ENCODE measurements at places on chromosomes 3 and 15. TPM values are rescaled to one million over a fixed set of nuclear protein-coding genes. Genes with fewer than 3 reads are reported as not detected.

DNA sequence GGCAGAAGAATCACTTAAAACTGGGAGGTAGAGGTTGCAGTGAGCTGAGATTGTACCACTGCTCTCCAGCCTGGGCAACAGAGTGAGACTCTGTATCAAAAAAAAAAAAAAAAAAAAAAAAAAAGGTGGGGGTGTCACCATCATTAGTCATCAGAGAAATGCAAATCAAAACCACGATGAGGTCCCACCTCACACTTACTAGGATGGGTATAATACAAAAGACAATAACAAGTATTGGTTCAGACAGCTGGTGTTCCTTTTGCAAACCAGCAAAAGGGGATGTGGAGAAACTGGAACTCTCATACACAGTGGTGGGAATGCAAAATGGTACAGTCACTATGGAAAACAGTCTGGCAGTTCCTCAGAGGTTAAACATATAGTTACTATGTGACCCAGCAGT is 78.7 kb upstream of the TSC22D2 start:
- DNase-seq: no peak

Gene SLC2A2
- polyA plus RNA-seq: not detected

DNA sequence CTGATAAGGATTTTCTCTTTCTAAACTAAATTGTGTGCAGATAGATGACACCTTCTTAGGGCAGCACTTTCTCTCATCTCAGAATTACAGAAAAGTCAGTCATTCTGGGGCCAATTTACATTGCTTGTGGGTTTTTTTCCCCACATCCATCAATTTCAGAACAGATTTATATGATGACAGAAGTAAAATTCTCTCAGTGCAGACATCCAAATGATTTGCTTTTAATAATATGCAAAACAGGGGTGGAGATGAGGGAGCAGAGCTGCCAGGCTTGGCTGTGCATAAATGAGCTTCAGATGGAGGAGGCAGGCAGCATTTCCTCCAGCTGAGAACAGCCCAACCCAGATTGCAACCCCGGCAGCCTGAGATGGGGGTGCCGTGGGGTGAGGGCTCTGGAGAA is 44.0 kb downstream of the EDEM1 start:
- DNase-seq: no peak

- DNase-seq: no peak
These were observed 108.1 kb upstream of the RNF7 start for GRCh38 chr3:141629976-141630375.

Gene KIF9
- 2.5 TPM for polyA plus RNA-seq

DNA sequence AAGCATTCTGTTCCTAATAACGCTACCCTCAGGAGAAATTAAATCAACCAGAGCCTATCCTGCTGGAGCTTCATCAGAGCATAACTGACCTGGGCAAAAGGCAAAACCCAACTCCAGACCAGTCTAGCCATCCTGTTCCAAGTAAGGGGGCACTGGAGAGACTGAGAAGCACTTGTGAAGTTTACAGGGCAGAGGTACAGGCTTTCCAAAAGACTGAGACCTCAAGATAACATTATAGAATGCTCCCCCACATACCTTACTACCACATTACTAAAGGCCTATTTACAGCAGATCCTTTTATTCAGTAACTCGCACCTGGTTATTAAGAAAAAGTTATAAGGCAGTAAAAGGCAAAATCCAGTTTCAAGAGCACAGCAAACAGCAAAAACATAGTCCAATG is 35.5 kb downstream of the RFX7 start:
- no peak for DNase-seq

DNA sequence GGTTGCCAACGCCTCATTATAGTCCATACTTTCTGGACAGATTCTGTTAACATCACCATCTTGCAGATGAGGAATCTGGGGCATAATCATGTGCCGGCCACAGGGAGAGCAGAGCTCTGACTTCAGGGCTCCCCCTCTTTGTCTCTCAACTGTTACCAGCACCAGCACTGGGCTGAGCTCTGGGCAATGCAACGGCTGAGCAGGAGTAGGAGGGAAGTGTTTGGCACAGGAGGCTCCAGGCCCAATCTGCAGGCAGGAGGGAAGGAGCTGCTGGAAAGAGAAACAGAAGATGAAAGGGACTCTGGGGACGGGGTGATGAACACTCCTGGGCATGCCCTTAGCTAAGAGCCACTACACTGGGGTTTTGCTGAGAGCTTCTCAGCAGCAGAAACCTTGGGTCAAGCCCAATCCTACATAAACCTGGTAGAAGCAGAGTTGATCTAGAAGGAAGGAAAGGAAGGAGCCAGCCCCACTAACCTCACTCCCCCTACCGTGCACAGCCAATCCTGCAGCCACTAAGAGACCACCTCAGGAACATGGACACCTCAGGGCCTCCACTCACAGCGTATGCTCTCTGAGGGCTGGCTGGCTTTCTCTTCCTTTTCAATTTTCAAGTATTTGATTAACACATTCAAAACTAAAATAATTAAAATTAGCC is 73.1 kb upstream of the SPATA12 start:
- no peak for DNase-seq

GRCh38 chr3:154977666-154978065 is 102.5 kb upstream of the MME start:
- no peak for DNase-seq

- no peak for DNase-seq
These were observed 119.8 kb downstream of the ADCY5 start for GRCh38 chr3:123328851-123329635.

GRCh38 chr15:98143116-98143515 is 182.6 kb downstream of the ARRDC4 start:
- DNase-seq: no peak

Gene SFMBT1
- 2.6 TPM for polyA plus RNA-seq

Gene MESP2
- 0.39 TPM for polyA plus RNA-seq

Gene APBA2
- polyA plus RNA-seq: 8.5 TPM

Gene OXTR
- polyA plus RNA-seq: 195 TPM

GRCh38 chr3:13715167-13715954 is 164.5 kb downstream of the WNT7A start:
- DNase-seq: no peak

Gene SLC35G2
- 5.5 TPM for polyA plus RNA-seq

DNA sequence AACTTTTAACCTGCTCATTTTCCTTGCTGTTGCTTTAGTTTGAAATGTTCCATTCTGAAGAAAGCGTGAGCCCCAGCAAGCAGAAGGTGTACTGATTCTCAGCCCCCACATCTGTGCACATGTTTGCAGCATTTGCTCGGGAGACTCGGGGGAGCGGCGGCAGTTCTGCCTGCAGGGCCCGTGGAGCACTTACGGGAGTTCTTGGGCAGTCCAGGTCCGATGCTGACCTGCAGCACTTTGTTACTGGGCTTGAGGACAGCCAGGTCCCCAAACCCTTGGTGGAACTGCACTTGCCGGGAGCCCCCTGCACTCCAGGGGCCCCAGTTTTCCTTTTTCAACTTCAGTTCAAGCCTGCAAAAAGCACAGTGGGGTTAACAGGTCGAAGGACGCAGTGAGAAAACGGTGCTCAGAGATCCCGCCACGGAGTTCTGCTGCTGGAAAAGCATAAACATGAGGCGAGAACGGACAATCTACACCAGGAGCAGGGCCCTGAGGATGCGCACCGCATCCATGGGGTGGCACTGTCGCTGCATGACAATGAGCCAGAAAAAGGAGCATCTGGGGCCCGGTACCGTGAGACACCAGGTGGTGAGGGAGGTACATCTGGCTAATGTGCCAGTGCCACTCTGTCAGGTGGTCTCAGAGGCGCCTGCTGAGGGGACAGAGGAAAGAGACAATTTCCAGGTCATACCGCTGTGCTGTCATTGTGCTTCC is 45.6 kb upstream of the LDHAL6B start:
- DNase-seq: no peak

DNA sequence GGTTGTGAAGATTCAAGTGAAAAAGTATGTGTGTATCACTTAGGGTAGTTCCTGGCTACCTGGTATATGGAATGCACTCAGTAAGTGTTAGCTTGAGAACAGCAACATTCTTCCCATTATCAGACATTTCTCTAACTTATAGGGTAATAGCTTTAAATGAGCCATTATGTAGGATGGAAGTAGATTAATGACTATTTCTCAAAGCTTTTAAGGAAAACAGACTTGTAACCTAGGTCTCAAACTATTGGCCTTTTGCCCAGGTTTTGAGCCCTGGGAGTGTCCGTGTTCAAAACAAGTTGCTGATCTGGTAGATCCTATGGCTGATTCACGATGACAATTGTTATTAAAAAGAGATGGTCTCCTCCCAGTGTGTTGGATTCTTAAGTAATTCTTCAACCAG is 129.1 kb upstream of the UMPS start:
- no peak for DNase-seq

- DNase-seq: no peak
These were observed 53.9 kb upstream of the FRMD4B start for GRCh38 chr3:69439643-69440270.

Gene KCNH8
- polyA plus RNA-seq: 0.04 TPM

DNA sequence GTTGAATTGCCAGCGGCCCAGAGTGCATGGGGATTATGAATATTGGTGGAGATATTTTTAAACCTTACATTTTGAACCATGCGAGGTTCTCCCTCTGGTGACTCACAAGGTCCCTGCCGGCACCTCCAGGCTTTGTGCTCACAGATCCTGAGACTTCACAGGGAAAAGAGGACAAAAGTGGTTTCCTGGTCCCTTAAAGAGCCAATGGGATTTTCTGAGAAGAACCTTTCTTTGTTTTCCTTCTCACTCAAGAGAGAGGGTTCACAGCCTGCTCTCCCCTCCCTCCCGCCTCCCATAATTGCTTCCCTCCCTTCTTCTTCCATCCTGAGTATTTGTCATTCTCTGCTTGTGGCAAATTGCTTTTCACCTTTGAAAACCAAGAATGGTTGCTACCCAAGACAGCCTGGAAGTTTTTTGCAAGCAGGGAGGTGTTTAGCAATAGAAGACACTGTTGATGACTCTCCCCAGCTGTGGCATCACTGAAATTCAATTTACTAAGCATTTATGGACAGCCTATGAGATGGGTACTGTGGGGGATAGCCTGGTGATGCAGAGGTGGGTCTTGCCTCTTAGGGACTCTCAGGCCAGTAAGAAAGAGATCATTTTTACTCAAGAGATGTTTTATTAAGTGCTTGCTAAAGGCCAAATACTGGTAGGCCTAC is 76.6 kb downstream of the CPN2 start:
- no peak for DNase-seq

GRCh38 chr15:36465304-36465703 is 114.1 kb upstream of the CDIN1 start:
- DNase-seq: no peak

DNA sequence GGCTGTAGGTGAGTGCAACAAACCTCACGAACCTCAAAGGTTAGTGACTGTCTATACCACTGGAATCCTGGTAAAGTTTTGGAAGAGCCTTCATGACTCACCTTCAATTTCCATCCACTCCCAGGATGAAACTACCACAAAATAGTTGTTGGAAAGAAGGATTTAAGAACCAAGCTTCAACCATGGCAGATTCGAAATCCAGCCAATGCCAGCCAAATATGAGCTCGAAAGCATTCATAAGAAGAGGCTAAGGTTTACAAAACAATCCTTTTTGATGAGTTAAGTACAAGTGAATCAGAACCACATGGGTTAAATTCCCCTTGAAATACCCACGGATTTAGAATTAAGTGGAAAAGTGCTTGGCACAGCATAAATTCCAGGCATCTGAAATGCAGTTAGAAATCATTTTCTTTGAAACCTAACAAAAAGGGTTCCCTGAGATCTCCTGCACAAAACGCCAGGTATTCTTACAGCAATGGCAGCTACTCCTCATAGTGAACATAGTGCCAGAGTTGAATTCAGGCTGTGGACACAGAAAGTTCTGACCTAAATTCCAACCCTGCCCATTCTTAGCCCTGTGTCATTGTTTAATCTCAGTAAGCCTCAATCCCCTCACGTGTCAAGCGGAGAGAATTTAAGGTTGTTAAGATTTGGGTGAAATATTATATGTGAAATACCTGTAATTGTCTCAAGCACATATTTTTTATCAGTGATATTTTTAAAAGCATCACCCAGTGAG is 89.2 kb downstream of the FBN1 start:
- no peak for DNase-seq

Gene FAM81A
- not detected for polyA plus RNA-seq

Gene AGTR1
- polyA plus RNA-seq: 1.1 TPM

- no peak for DNase-seq
These were observed 216.2 kb downstream of the ABHD5 start for GRCh38 chr3:43906849-43907507.

- DNase-seq: no peak
These were observed 33.1 kb downstream of the WNT5A start for GRCh38 chr3:55453886-55454496.

DNA sequence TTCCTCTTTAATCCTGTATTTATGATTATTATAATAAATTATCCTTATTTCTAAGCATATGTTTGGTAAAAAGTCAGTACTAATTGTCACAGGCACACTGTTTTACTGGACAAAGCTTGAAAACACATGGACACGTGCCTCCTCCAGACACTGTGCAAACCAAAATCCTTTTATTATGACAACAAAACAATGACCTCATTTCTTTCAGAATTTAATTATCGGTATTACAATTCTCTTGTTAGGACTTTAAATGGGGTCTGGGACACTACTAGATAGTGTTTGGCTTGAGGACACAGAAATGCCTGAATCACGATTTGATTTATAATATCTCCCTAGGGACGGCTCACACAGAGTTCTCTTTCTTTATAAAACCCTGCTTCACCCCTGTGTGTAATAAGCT is 107.3 kb upstream of the IGSF10 start:
- DNase-seq: no peak

GRCh38 chr3:12751571-12751970 is 7.5 kb downstream of the TMEM40 start:
- DNase-seq: no peak

Gene SPATA12
- not detected for polyA plus RNA-seq

DNA sequence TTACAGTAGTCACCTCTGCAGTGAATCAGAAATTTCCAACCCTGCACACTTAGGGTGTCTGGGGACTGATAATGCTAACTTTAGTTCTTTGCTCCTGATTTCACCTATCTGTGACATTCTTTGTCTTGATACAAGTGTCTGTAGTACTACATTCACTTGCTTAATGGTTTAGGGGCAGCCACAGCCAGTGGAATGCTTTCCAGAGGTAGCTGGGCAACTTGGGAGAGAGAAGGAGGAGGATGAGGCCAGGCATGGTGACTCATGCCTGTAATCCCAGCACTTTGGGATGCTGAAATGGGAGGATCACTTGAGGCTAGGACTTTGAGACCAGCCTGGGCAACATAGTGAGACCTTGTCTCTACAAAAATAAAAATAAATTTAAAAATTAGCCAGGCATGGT is 8.5 kb downstream of the BAHD1 start:
- DNase-seq: no peak

Gene CFAP92
- not detected for polyA plus RNA-seq

- DNase-seq: no peak
These were observed 837.8 kb downstream of the DIPK2A start for GRCh38 chr3:144809380-144809779.

DNA sequence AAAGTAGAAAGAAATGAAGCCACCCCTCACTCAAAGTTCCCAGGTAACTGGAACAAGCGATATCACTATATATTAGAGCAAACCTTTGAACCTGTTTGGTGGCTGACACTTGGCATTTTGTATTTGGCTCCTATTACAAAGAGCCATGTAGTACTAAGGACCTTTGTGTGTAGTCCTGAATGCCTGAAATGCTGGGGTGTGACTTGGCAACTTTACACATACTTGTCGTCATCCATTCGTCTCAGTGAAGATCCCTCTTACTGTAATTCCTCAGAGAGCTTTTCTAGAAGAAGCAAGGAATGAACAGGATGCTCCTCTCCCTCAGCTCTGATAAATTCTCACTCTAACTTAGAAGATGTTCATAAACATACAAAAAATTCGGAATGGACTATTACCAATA is 216.1 kb upstream of the CDIN1 start:
- peak; percentile 40 for DNase-seq

Gene UBA7
- 62.5 TPM for polyA plus RNA-seq

Measured in BJ (cell line).